Fibroblast of skin of back (primary cell): ENCODE measurements at places on chromosomes 5 and 9.

DNA sequence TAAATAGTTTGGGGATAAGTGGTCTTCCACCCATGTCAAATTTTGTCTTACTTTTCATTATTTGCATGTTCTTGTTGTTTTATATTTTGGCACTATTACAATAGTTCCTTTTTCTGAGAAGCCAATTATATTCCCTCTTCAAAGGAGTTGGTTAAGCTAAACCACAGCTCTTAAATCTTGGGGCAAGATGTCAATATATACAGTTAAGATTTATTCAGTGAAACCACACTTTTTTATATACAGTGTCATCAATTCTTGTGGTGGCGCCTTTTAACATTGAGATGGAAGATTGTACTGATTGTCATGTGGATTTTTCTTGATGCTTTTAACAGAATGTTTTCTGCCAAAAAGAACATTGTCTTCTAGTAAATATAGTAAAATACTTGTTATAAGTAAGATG, 104.1 kb downstream of the MTREX start:
- no peak for DNase-seq

GRCh38 chr9:16619402-16619801, 251.1 kb downstream of the BNC2 start:
- no peak for DNase-seq

DNA sequence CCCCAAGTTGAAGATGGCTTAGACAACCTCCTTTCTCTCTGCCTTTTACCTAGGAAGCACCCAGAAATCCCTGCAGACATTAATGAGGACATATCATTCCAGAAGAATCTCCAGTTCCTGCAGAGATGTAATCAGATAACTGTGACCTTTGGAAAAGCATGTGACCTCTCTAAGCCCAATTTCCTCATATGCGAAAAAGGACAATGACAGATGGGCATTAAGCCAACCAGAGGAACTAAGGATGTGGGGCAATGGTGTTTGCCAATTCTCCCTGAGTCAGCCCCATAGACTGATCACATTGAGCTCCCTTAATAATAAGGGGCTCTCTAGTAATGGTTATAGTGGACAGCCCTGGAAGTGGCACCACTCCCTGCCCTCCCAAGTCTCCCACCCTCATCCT, 10.1 kb upstream of the FOXI1 start:
- no peak for DNase-seq

GRCh38 chr9:114737847-114738246, 55.9 kb upstream of the TEX48 start:
- no peak for DNase-seq

DNA sequence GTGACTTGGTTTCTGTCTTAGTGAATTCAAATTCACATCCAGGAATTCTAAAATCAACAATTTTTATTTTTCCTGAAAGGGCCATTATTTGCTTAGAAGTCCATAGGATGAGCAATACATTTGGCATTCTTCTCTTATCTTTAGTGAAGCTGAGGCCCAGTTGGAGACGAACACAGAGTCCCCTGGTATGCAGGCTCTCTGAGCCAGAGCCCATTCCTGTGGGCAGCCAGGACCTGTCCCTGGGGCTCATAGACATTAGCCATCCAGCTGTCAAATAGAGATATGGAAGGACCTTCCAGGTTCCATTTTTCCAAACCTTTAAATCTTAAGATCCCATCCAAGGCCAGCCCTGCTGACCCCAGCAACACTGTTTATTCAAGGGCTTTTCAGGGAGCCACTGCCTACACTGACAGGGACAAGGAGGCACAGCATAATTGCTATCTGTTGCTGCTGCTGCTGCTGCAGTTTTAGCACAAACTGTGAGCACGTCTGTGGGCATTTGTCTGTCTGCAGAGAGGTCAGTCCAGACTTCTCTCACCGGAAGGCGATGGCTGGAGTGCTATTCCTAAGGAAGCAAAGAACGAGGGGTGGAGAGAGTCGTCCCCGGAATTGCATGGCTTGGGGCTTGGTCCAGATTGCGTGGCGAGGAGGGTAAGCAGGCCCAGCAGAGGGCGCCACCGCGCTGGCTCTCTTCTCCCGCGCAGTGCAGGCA, 639.0 kb downstream of the CCDC171 start:
- DNase-seq, result peak; percentile 99

- no peak for DNase-seq
Observed at GRCh38 chr9:74322661-74323314, 174.3 kb upstream of the RORB start.

- no peak for DNase-seq
Observed at GRCh38 chr5:146889169-146889568, 10.6 kb upstream of the PPP2R2B start.

DNA sequence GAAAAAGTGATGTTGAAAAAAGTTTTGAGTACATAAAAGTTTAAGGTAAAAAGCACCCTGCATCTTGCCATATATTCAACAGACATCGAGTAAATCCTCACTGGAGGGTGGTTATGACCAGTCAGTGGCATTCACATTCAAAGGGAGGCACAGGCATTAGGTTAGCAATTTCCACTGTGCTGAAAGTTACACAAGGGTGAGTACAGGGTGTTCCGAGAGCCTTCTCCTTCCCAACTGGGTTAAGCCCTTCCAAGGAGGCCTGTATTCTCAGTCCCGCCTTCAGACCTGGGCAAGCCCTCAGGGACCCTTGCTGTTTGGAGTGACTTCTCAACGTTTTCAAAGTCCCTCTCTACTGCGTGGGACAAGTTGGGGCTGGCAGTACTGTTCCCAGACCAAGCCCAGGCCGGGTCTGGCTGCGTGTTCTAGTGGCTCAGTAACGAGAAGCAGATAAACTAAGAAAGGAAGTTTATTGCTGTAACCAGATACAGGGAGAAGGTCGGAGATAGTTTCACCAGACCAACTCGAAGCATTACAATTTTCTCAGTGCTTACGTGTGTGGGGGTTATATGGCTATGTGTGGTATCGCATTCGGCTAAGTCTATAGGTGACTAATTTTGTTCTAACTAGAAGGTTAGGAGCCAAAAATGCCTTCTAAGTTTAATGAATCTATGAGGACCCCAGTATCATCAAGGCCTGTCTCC, 13.0 kb upstream of the SETX start:
- no peak for DNase-seq

DNA sequence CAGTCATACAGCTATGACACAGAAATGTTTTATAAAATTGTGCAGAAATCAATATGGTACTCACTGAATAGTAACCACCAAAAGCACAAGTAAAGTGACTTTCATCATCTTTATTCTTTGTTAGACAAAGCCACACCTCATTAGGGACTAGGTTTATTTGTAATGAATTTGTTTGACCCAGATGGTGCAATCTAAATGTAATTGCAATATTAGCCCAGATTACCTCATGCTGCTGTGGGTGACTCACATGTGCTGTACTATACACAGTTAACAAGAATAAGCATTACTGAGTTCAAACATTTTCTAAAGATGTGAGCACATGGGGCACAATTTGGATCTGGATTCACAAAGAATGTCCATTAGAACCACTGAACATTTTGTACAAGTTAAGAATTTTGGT, 759.3 kb upstream of the TYRP1 start:
- peak; percentile 87 for DNase-seq

DNA sequence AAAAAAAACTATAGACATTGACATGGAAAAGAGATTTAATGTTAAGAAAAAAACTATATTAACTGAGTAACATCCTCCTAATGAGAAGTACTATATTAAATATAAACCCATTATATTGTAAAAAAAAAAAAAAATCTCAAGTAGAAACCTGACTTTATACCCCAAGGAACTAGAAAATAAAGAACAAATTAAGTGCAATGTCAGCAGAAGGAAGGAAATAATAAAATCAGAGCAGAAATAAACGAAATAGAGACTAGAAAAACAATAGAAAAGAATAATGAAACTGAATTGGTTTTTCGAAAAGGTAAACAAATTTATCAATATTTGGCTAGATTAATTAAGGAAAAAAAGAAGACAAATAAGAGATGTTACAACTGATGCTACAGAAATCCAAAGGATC, 329.1 kb upstream of the ZNF608 start:
- DNase-seq, result no peak

- no peak for DNase-seq
Observed at GRCh38 chr5:52452098-52452497, 335.6 kb upstream of the ITGA1 start.

DNA sequence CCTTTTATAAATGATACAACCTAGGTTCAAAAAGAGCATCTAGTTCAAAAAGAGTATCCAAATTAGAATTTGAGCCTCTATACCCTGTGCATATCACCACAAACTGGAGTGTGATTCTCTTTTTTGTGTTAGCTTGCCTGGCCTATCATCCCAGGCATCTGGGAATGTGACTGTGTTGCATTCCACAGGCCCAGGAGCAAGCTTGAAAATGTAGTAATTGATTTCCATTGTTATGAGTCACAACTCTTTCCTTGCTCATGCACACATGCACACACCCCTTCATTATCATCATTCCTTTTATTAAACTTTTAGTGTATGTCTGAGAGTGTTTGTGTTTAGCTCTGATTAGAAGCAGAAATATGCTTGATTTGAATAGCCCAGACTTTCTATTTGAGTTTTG, 75.2 kb downstream of the FCHO2 start:
- DNase-seq, result peak; percentile 92

GRCh38 chr5:14545308-14545707, 36.3 kb upstream of the OTULINL start:
- DNase-seq, result no peak

GRCh38 chr5:8714861-8715260, 831.0 kb downstream of the SEMA5A start:
- DNase-seq, result no peak

DNA sequence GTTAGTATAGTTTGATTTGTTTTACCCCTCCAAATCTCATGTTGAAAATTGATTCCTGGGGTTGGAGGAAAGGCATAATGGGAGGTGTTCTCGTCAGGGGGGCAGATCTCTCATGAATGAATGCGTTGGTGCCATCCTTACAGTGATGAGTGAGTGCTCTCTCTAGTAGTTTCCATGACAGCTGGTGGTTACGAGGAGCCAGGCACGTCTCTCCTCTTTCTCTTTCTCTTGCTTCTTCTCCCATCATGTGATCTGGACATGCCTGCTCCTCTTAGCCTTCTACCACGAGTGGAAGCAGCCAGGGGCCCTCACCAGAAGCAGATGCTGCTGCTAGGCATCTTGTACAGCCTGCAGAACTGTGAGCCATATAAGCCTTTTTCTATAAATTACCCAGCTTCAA, 454.1 kb downstream of the EFNA5 start:
- no peak for DNase-seq

GRCh38 chr5:80139466-80139972, 104.4 kb downstream of the THBS4 start:
- no peak for DNase-seq

GRCh38 chr5:176538230-176538988, 1.2 kb upstream of the RNF44 start:
- no peak for DNase-seq

- peak; percentile 75 for DNase-seq
Observed at GRCh38 chr9:121945849-121946248, 147.3 kb downstream of the TTLL11 start.

DNA sequence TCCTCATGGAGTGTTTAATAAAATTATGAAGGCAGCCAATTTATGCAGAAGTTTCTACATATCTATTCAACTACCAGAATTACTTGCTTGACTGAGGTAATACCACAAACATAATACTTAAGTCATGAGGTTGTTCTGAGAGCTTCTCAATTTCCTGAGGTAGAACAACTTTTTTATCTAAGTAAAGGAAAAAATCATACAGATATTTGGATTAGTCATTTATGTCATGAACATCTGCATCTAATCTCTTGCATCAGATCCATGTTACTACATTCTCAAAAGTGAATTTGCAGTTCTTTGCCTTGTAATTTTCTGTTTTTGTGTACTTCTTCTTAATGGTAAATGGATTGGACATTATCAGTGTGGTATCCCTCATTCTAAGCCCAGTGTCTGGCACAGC, 60.4 kb upstream of the RGMB start:
- DNase-seq, result peak; percentile 47

DNA sequence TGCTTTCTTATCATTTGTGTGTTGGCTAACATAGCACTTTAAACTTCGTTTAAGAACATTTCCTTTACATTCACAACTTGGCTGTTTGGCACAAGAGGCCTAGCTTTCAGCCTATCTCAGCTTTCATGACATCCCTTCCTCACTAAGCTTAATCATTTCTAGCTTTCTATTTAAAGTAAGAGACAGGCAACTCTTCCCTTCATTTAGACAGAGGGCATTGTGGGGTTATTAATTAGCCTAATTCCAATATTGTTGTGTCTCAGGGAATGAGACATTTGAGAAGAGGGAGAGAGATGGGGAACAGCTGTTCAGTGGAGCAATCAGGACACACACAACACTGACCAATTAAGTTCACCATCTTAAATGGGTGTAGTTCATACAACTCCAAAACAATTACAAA, 51.0 kb upstream of the OR2K2 start:
- DNase-seq, result no peak

DNA sequence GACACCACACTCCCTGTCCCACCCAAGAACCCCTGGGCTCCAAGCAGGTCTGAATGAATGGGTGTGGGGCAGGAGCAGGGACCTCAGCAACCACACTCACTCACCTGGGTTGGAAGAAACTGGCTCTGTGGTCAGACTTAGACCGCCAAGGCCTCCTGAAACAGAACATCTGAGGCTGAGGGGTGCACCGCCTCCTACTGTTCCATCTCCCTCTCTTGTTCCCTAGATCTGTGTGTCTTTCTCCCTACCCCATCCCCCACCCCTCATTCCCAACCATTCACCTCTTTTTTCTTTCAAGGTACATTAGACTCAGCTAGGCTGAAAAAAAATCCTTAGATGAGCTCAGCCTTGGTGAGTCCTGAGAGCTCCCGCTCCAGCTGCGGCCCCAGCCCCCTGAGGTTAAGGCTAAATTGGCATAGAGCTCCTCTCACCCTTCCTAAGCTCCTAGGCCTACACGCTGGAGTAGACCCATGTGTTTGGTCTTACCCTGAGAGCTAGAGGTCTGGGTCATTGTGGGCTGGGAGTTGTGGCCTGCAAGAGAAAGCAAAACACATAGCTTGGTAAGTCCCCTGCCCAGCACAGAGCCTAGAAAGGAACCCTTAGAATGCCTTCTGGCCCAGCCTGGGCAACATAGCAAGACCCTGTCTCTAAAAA, 4.8 kb downstream of the ECSCR start:
- DNase-seq, result no peak

DNA sequence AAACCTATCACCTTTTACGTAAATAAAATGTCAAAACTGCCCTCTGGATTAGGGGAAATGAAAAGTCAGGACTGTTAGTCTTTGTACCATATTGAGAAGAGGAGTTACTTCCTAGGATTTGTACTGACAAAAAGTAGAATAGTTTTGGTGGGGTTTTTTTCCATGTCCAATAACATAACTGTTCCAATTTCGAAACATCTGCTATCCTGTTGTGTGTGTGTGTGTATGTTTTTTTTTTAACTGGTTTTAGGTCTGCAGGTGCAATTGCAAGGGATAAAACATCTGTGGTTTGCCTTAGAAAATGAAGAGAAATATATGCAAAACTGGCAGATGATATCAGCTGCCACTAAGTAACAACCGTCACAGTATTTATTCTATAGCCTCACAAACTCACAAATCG, 506.8 kb downstream of the NFIB start:
- DNase-seq, result no peak

GRCh38 chr5:159094745-159095144, 5.0 kb downstream of the EBF1 start:
- peak; percentile 93 for DNase-seq

GRCh38 chr5:58366461-58366860, 93.4 kb downstream of the PLK2 start:
- DNase-seq, result no peak
